Right atrium auricular region (tissue), 2 donors: ENCODE measurements at places on chromosomes 12 and 14.

DNA sequence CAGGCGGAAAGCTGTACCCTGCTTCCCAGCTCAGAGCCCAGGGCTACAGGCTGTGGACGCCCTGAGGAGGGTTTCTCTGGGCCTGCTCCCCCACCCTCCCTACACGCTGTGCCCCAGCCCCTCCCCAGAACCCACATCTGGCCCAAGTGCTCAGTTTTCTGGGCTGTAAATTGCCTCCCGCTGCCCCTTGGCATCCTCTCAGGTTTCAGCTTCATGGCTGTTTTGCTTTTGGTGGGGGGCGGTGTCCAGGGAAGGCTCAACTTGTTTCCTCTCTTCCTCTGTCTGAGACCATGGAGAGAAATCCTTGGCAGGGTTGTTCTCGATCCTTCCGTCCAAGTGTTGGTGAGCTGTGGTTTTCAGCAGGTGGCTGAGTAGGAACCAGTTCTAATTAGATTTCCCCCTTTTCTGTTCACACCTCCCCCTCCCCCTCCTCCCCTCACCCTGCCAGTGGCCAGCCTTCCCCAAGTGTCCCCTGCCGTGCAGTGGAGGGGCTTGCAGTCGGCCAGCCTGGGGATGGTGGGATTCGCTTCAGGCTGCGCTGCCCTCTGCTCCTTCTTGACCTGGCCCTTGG is 61.8 kb downstream of the TSPAN9 start:
- DNase-seq: no peak

- no peak for DNase-seq
Observed at GRCh38 chr12:130764073-130764472, 48.0 kb upstream of the RIMBP2 start.

- no peak for DNase-seq
Observed at GRCh38 chr12:33876618-33877017, 145.7 kb upstream of the ALG10 start.

GRCh38 chr12:52585066-52585465 is 11.4 kb upstream of the KRT74 start:
- DNase-seq: no peak

GRCh38 chr12:99553461-99553860 is 94.1 kb upstream of the GARIN6 start:
- DNase-seq: no peak

GRCh38 chr14:38469156-38469555 is 213.3 kb upstream of the CLEC14A start:
- no peak for DNase-seq

DNA sequence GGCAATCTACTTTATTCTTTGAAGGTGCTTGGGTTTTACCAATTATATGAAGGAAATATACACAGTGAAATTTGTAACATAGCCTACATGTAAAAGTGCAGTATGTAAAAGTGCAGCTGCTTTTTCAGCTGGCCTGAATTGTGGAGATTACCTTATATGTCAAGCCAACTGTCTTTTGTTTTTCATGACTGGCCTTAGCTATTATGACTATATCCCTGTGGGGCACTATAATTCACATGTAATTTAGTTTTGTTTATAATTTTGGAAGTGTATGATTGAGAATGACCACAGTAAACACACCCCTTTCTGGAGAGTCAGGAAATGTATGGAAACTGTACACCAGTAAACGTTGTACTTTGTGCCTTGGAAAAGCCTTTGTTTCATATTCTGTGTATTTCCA is 435.0 kb upstream of the STXBP6 start:
- no peak for DNase-seq

GRCh38 chr12:7016958-7017571 is 1.2 kb downstream of the LPCAT3 start:
- DNase-seq: no peak

GRCh38 chr12:89907659-89908058 is 199.0 kb upstream of the ATP2B1 start:
- DNase-seq: no peak

GRCh38 chr12:51702587-51702986 is 111.6 kb downstream of the SCN8A start:
- DNase-seq: no peak

- DNase-seq: no peak
Observed at GRCh38 chr14:86296173-86296572, 766.2 kb downstream of the FLRT2 start.

DNA sequence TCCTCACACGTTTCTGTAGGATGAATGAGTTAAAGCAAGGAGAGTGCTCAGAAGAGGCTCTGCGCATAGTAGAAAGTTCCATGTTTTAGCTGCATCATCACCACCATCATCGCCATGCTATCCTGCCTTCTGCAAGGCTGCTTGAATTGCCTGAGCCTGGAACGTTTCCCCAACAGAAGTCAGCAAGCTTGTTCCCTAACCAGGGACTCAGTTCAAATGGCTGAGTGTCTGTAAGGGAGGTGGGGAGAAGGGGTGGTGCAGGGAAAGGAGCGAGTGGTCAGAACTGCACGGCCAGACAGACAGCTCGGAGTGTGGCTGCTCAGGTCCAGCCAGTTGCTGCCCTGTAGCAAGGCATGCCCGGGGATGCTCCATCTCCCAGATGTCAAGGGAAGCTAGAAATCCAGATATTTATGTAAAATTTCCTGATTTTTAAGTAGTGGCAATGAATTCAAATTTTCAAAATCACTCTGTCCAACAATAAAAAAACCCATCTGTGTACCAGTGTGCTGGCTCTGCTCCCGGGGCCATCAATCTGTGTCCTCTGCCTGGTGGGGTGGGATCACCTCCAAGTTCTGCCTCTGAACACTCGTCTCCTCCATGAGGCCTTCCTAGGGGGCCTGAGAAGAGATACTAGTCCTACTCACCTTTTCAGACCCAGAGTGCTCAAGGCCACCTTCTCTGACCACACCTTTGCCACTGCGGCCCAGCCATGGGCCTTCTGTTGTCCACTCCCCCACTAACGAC is 162.7 kb downstream of the FOXN3 start:
- no peak for DNase-seq

DNA sequence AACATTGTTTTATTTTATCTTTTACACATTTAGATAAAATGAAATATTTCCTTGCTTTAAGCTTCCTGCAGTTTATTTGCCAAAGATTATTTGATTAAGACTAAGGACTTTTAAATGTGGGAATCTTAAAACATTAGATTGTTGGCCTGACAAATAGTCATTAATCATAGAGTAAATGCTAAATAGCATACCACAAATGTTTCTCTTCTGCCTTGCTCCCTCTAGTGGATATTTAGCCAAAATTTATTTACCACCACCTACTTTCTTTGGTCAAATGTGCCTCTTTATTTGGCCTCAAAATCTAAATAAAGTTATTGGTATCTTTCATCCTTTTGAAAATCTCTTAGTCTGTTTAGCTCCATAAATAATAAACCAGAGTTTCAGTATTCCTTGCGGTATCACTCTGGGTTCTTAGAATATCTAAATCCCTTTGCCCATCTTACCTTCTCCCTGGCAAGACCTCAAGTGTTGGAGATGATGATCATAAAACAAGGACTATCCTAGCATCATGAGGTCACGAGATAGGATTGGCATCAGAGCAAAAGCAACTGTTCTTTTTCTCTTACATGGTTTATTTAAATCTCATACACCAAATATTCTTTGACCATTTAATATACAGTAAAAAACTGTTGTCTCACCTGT is 150.6 kb upstream of the AEBP2 start:
- DNase-seq: no peak

GRCh38 chr12:26156201-26156871 is 31.5 kb upstream of the BHLHE41 start:
- no peak for DNase-seq

DNA sequence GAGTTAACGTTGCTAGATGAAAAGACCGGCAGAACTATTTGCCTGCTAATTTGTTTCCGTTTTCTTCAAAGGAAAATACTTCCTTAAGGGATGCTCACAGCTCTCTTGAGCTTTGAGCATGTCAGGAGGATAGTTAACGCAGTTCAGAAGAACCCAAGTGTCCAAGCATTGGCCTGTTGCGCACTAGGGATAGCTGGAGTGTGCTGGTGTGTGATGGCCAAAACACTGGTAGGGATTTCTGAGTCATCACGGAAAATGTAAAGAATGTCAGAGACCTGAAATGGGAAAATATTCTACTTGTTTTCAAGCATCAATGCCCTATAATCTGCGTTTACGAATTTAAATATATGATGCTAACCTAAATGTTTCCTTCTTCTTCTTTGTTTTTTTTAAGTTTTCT is 97.8 kb downstream of the VRK1 start:
- DNase-seq: no peak

DNA sequence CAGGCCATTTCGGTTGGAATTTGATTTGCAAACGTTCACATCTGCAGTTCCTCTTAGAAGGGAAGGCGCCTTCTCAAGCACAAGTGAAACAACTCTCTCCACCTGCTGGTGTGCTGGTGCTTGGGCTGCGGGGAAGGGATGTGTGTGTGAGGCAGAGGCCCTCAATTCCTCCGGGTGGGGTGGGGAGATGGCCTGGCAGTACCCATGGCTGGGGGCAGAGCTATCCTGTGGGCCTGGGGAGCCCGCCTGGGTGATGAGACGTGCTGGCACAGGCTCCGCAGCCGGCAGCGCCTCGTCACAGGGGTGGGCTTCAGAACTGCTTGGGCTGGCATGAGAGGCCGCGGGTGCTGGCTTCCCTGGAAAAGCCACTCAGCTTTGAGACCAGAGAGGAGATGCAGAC is 28.9 kb upstream of the TDRD9 start:
- no peak for DNase-seq

DNA sequence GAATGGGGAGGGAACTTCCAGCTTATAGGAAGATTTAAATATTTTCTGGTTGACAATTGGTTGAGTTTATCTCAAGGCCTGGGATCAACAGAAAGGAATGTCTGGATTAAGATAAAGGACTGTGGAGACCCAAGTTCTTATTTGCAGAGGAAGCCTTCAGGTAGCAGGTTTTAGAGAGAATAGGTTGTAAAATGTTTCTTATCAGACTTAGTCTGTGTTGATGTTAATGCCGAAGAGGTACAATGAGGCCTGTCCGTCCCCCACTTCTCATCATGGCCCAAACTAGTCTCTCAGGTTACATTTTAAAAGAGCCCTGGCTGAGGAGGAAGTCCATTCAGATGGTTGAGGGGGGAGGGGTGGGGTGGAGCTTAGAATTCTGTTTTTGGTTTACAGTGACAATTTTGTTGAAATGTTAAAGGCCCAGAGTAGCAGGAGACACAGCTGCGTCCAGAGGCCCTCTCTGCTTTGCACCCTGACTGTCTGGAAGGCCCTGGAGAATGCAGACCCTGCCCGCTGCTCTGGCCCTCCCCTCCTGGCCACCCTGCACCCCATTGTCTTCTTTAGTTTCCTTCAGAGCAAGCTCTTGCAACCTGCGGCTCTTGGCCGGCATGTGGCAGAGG is 672.5 kb upstream of the TMEM132C start:
- no peak for DNase-seq

GRCh38 chr14:32706721-32707519 is 231.8 kb upstream of the NPAS3 start:
- no peak for DNase-seq

DNA sequence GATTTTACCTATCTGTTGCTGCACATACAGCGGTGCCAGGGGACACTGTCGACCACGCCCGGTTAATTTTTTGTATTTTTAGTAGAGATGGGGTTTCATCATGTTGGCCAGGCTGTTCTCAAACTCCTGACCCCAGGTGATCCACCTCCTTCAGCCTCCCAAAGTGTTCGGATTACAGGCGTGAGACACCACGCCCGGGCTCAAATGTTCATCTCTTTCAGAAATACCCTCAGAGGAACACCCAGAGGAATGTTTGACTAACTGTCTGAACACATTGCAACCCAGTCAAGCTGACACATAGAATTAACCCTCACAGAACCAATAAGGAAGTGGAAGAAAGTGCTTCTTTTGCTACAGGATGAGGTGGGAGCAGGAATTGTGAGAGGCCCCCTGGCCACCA is 15.0 kb upstream of the ETFBKMT start:
- no peak for DNase-seq

DNA sequence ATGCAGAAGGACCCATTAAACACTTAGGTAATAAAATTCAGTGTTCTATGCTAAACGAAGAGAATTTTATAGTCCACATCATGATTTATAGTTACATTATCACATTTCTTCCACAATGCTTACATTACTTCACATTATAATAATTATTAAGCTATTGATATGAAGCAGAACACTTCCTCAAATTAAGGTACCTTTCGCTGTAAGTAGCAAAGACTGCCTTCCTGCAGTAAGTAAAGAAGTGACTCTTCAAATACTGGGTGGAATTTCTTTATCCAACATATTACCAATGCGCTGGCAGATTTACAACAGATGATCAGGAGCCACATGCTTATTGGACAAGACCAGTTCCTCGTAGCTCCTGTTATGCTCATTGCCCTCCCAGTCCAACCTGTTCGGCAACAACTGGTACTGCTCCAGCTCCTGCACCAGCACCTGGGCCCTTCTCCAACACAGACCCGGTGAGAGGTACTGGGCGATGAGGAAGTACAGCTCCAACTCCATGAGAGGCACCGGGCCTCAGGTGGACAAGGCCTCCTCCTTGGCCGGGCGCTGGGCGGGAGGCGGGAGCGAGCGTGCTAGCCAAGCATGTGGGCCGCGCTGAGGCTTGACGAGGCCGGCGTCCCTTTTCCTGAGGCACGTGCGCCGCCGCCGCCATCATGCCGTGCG is 210.7 kb upstream of the ATP2B1 start:
- DNase-seq: no peak

- no peak for DNase-seq
Observed at GRCh38 chr14:95875831-95876760, 536 bp upstream of the TUNAR start.

- DNase-seq: no peak
Observed at GRCh38 chr14:100078997-100079725, 13.9 kb downstream of the EVL start.

DNA sequence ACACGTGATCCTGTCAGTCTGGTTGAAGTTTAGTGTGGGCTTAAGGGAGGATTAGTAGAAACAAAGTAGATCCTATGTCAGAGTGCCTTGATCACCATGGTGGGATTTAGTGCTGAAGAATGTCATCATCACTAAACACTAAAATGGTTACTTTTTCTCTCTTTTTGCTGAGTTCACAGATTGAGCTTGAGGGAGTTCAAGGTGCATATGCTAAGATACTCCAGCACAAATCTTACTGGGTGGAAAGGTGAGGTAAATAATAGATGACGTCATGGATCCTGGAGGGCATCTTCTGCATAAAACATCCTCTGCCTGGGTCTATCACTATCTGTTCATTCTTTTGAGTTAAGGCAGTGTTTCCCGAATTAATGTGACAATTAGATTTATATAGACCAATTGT is 4.9 kb downstream of the GALNT8 start:
- no peak for DNase-seq

GRCh38 chr12:130872179-130873096 is 572 bp downstream of the RAN start:
- no peak for DNase-seq

GRCh38 chr14:99872786-99873440 is 79.7 kb downstream of the EML1 start:
- DNase-seq: no peak

DNA sequence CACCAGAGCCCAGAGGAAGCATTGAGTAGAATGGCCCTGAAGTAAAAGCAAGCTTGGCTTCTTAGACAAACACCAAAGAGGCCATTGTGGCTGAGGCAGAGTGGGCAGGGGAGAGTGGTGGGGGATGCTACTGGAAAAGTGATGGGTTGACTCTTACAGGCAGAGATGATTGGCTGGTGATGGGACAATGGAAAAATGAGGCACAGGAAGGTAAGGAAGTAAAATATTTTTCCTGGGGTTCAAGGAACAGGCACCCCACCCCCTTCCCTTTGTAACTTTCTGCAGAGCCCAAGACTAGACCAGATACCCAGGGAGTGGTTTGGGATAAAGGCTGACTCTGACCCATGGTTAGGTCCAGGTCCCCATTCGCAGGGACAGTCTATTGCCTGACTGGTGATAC is 34.9 kb upstream of the COL2A1 start:
- no peak for DNase-seq
